Small intestine (tissue), 16 donors: ENCODE measurements at places on chromosomes 16 and 17. TPM values are rescaled to one million over a fixed set of nuclear protein-coding genes. Genes with fewer than 3 reads are reported as not detected.

Gene KIF2B
- polyA plus RNA-seq = not detected

GRCh38 chr16:12095275-12096156, 119.0 kb downstream of the SNX29 start:
- DNase-seq = peak; percentile 75
- H3K4me3 ChIP-seq = no peak overlapping the region
- no peaks in the 10 kb centered on the region for H3K4me1 ChIP-seq
- no peaks in the 10 kb centered on the region for H3K36me3 ChIP-seq
- no peaks in the 10 kb centered on the region for H3K27me3 ChIP-seq

DNA sequence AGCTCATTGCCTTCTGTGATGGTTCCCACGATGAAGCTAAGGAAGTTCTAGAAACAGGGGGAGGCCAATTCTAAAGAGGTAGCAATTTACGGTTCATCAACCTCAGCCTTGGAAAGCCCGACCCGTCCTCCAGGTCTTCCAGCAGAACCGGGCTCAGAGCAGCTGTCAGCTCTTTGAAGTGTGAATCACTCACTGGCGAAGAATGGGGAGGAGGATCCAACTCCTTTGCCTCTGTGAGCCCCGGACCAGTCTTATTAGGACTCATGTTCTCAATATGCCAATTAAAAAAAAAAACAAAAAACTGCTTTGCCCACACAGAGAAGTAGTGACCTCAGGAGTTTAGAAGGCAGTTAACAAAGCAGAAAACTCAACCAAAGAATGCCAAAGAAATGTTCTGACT, 31.4 kb downstream of the STX8 start:
- DNase-seq = no peak
- no peaks in the 10 kb centered on the region for H3K36me3 ChIP-seq
- no peaks in the 10 kb centered on the region for H3K4me1 ChIP-seq
- H3K27ac ChIP-seq = no peak overlapping the region
- H3K4me3 ChIP-seq = no peak overlapping the region
- H3K27me3 ChIP-seq = no peaks in the 10 kb centered on the region

GRCh38 chr17:8700546-8700945, 44.1 kb downstream of the CCDC42 start:
- DNase-seq = no peak
- no peak overlapping the region for H3K4me3 ChIP-seq
- H3K4me1 ChIP-seq = no peaks in the 10 kb centered on the region
- no peak overlapping the region for H3K27ac ChIP-seq
- H3K36me3 ChIP-seq = no peaks in the 10 kb centered on the region

DNA sequence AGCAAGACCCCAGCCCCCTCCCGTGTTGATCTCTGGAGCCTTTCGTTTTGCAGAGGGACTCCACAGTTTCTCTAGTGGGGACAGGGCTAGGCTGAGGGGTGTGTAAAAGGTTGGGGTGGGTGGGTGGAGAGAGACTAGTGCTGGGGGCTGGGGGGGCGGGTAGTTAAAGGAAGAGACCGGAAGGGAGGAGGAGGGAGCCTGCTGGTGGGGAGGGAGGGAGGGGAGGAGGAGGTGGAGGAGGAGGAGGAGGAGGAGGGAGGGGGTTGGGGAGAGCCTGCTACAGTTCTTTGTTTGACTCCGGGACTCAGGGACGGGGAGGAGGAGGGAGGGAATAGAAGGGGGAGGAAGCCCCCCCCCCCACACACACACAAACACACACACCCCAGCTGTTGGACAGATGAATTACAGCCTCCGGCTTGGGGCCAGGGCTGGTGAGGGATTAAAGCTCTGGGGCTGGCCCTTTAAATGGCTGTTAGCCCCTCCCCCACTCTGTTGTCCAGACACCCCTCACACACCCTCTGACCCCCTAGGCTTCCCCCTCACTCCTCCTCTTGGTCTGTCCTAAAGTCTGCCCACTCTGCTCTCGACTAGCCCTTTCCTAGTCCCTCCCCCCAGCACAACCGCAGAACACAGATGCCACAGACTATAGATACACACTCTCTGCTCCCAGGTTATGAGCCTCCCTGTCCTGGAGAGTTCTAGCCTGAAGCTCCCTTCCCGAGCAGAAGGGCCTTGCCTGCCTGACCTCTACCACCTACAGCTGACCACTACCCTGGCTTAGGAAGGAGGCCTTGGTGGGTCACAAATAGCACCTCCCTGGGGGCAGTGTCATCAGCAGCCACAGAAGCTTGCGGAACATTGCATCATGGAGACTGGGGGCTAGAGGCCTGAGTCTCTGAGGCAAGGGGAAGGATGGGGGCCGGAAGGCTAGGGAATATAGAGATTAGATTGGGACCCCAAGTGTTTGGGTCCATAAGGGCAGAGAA, 4.4 kb downstream of the KDM6B start:
- no peaks in the 10 kb centered on the region for H3K27me3 ChIP-seq
- DNase-seq = peak; percentile 67
- H3K4me1 ChIP-seq = peaks cover 63% of the 10 kb centered on the region
- peaks cover 4% of the 10 kb centered on the region for H3K36me3 ChIP-seq
- peak overlapping the region; percentile 45 for H3K27ac ChIP-seq

DNA sequence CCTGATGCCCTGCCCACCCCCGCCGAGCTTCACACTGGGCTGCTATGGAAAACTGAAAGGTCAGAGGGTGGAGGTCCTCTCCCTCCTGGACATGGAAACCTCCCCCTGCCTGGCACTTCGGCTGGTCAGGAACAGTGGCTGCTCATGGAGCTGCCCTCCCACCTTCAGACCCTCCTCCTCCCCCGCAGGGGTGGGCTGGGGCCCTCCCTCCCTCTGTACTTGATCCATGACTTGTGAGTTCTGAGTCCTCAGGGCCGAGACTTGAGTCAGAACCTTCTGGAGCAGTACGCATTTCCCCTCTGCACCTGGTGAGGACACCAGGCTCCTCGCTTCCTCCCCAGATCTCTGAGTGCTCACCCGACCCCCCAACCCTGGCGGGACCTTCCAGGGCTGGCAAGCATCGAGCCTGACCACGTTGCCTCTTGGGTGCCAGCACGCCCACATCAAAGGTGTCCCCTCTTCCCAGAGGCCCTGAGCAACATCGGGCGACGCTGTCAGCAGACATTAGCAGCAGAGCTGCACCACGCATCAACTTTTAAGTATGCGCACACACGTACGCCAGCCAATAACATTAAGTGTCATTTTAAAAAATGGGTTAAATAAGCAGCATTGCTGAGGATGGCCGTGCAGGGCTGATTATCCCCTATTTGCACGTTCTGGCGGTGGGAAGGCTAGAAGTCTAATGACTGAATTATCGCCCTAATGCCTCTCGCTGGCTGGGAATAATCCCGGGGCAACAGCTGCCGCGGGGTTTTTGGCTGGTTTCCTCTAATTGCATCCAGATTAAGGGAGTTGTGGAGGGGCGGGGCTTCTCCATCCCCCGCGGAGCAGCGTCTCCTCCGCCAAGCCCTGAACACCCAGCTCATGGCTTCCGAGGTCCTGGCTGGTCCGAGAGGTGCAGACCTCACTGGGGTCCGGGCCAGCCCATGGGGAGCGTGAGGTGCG, 98.0 kb downstream of the TBC1D16 start:
- no peak overlapping the region for H3K27ac ChIP-seq
- no peak overlapping the region for H3K4me3 ChIP-seq
- H3K27me3 ChIP-seq = no peaks in the 10 kb centered on the region
- H3K36me3 ChIP-seq = peaks cover 2% of the 10 kb centered on the region
- no peak for DNase-seq

- no peak for DNase-seq
- no peak overlapping the region for H3K27ac ChIP-seq
- no peaks in the 10 kb centered on the region for H3K27me3 ChIP-seq
- no peak overlapping the region for H3K4me3 ChIP-seq
- no peaks in the 10 kb centered on the region for H3K36me3 ChIP-seq
Observed at GRCh38 chr17:50462446-50462845, 6.2 kb downstream of the CHAD start.

DNA sequence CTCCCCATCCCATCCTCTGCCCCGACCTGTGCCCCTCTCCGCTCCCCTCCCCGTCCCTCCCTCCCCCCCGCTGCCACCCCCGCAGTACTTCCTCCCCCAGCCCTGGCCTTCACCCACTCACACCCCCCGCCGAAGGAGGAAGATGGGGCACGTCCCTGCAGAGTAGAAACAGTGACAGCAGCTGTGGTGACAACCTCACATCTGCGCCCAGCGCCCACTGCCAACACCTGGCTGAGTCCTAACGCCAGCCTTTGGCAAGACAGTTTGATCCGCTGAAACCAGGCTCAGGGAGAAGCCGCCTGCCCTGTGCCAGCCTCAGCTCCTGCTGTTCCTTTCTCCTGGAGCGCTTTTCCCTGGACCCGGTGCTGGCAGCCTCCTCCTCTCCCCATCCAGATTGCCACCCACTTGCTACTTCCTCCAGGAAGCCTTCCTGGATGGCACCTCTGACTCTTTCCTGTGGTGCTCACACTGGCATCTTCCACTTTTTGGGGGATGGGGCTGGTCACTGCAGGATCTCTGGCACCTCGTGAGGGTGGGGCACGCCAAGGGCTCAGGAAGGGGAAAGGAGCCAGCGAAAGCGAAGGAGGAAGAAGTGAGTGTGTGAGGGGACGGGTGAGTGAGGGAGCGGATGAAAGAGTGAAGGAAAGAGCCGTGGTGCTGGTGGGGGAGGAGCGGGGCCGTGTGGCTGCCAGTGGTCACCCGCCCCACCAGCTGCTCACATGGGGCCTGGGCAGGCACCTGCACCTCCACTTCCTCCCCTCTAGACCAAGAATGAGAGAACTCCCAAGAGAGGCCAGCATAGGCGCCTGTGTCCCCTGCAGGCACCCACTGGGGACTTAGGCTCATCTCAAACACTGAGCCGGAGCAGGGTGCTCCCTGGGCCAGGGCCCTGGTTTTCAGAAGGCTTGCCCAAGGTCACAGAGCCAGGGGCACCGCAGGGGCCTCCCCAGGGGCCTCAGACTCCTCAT, 27.0 kb downstream of the ZFPM1 start:
- no peak overlapping the region for H3K27ac ChIP-seq
- H3K4me1 ChIP-seq = peaks cover 6% of the 10 kb centered on the region
- H3K36me3 ChIP-seq = peaks cover 97% of the 10 kb centered on the region
- no peak overlapping the region for H3K4me3 ChIP-seq
